ENCODE measurements at places on chromosomes 16 and 17.

DNA sequence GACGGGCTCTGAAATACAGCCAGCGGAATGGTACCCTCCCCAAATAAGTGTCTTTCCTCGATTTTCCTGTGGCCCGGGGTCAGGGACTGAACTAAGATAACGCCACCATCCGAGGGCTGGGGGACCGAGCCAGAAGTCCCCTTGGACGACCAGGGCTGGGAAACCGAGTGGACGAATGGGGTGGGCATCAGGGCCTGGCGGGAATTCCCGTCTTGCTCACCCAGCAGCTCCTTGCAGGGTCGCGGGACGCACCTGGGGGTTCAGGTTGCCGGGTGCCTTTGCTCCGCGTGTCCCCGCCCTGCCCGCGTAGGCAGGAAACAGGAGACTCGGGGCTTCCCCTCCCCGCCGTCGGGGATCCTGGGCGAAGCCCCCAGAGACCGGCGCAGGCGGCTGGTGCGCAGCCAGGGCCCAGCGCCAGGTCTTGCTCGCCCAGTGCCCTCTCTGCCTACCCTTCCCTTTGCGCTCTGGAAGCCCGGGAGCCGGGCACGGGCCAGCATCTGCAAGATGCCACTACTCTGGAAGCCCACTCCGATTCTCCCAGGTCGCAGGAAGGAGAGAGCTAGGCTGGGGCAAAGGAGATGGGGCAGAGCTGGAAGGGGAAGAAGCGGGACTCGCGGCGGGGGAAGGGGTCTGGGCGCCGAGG lies 665 bp upstream of the GRIN2C start:
- DNase-seq, result no peak

DNA sequence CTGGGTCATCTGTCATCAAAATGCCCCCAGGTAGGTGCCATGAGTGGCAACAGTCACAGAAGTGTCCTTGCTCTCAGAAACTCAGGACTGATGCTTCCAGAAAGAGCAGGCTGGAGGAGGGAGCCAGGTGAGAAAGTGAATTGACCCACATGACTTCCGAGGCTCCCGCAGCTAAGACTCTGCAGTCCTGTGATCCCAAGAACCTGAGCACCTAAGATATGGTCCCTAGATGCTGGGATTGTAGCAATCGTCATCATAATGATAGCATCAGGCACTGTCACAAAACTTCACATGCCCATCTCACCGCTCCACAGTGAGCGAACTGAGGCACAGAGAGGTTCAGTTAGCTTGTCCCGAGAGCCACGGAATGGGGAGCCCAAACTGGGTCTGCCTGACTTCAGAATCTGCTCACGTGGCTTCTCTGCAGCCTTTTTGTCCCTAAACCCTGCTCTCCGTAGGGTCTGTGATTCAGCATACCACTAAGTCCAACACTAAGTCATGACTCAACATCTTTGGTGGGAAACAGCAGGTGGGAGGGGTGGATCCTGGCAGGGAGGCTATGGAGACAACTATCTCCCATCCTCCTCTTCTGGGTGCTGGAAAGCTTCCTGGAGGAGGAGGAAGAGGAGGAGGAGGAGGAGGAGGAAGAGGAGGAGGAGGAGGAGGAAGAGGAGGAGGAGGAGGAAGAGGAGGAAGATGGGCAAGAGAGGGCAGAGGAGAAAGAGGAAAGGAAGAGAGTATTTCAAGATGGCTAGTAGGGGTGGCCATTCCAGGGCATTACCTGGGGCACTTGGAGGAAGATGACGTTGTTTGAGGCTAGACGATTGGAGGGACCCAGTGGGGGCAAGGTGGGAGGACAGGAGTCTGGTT lies 55.5 kb upstream of the DLX4 start:
- no peak for DNase-seq

DNA sequence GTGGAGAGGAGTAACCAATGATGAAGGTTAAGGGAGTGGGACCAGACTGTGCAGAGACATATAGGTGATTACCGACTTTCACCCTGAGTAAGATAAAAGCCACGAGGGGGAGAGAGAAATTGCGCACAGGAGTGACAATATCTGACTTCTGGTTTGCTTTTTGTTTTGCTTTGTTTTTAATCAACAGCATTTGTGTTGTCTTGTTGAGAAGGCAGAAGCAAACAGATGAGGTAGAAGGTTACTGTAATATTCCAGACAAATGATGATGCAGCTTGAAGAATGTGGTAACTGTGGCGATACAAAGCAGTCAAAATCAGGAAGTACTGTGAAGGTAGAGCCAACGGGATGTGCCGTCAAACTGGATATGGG lies 7.5 kb downstream of the PELP1 start:
- DNase-seq, result peak; percentile 87

DNA sequence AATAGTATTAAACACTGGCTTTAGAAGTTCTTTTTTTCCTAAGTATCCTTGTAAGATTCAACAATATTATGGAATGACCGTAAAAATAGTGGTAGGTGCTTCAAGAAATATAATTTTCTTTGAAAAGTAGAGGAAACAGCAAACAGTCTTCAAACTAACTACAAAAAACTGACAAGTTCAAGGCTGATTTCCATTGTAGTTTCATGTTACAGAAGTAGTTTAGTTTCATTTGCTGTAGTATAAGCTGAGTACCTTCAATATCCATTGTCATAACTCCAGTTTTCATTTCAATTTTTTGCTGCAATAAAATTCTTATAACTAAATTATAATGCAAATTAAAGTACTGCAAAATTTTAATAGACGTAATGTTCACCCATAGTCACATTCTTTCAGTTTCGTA lies 19.3 kb downstream of the PHKB start:
- no peak for DNase-seq

DNA sequence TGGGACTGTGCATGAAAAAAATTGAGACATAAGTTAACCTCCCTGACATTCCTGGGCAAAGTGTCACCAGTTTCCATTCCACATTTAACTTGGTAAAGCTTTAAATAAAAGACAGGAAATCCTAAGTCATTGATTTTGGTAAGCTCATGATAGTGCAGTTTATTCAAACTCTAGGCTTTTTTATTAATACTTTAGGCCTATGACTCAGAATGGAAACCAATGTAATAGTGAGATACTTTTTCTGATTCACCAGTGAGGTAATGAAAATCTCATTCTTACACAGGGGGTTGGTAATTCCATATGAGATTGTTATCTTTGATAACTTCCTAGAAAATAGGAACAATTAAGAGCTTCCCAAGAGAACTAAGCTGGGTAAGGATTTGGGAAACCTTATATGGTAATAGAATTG lies 91.1 kb downstream of the NLK start:
- no peak for DNase-seq

- no peak for DNase-seq
Observed at GRCh38 chr16:7303052-7303610, 29.5 kb upstream of the RBFOX1 start.

DNA sequence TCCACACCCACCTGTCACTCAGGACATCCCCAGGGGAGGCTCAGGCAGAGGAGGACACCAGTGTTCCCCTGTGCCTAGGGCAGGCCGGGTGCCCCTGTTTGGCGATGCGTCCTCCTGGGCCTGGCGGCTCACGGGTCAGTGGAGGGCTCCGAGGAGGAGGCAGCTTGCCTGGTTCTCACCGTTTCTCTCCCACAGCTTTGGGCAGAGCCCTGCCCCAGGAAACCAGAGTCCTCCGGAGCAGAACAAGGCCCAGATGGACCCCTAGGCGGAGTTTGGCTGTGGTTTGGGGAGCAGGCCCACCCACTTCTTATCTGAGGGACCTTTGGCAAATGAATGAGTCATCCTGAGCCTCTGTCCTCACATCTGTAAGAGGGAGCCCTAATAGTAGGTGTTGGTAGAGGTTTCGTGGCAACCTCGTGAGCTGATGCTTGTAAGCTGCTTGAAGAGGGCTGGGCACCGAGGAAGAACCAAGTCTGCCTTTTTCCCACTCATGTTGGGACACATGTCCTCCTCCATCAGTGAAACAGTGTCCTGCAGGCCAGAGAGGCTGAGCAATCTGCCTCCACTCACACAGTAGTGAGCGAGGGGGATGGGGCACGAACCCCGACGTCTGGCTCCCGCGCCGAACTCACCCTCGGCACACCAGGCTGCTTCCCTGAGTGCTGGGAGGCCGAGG lies 247.0 kb upstream of the CIBAR2 start:
- DNase-seq, result no peak

- no peak for DNase-seq
Observed at GRCh38 chr17:57539529-57540301, 205.4 kb downstream of the CCDC182 start.

DNA sequence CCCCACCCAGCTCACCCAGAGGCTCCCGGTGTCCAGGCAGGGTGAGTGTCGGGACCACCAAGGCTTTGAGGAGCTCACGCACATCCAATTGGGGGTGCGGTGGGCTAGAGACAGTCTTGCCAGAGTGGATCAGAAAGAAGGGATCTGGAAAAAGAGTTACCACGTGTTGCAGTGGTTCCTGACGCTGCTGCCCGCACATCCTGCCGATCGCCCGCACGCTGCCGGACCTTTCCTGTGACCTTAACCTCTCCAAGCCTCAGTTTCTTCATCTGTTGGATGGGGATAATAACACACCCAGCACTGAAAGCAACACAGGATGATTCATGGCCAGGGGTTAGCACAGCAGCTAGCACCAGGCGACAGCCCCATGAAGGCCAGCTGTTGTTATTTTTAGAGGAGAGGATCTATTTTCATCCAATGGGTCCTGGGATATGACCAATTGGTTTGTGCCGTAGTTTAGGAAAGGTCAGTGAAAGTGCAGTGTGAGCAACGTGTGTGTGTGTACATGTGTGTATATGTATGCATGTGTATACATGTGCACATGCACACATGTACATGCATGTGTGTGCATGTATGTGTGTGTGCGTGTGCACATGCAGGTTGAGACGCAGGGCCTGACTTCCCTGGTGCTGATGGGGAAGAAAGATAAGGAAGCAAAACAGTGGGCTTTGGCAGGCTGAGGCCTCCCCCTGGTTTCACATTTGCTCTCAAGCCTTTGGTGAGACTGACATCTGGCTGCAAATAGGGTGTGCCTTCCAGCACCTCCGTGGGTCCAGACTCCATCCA lies 2.5 kb downstream of the ITGAX start:
- DNase-seq, result peak; percentile 66

DNA sequence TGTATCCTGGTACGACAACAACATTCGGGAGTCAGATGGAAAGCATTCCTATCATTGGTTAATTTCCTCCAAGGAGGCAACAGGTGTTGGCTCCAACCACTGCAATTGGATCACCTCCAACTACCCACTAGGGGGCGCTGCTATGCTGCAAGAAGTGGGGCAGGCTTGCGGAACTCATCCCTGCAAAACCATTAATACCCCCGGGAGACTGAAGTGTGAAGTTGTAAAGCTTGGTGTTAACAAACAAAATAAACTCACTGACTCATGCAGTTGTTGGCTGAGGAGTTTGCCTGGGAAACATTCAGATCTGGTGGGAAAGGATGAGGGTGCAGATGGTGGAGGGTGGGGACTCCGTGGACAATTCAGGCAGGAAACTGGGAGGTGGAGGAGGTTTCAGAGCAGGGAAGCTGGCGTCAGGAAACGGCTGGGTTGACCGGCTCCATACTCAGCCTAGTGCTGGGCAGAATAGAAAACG lies 84.9 kb downstream of the HS3ST2 start:
- DNase-seq, result no peak

- no peak for DNase-seq
Observed at GRCh38 chr17:81002409-81003361, 11.0 kb downstream of the CHMP6 start.

DNA sequence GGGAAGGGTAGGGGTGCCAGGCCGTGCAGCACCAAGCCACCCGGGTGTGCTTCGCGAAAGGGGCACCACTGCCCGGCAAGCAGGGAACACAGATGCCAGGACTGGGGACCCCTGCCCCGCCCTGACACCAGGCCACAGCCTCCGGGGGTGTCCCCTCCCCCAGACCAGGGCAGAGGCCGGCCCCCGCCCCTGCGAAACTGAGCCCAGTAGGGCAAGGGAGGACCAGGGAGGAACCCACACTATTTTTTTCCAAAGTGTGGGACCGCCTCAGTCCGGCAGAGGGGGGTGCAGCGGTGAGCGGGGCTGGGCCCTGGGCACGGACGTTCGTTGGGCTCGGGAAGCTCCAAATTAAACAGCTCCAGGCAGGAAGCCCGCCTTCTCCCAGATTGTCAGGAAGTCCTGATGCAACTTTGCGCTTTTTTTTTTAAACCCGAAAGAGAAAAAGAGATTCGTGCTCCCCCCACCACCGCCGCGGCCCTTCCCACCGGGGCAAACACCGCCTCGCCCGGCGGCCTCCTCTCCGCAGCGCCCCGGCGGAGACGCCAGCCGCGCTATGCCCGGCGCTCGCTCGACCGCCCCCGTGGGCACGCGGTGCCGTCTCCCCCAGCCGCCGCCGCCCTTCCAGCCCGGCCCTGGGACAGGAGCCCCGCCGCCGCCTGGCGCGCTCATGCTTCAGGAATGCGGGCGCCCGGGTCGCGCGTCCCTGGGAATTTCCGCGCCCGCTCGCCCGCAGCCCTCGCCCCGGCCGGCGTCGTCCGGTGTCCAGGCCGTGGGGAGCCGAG lies 755 bp downstream of the PIEZO1 start:
- peak; percentile 46 for DNase-seq

DNA sequence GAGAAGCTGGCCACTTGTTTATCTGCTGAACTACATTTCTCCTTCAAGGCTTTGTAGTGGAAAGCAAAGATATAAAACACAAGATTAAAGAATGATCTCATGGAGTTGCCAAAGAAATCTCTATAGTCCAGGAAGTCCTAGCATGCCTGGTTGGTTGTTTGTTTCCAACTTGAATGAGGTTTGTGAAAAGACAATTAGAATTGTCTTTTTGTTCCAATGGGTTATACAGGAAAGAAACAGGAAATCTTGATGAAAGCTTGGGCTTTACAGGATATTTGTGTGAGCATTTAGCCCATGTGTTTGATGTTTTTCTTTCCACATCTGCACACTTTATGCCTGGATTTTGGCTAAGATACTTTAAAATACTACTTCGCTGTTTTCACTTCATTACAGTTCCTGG lies 273.4 kb downstream of the CEP112 start:
- no peak for DNase-seq

GRCh38 chr17:1179112-1179817 lies 516 bp downstream of the ABR start:
- no peak for DNase-seq

DNA sequence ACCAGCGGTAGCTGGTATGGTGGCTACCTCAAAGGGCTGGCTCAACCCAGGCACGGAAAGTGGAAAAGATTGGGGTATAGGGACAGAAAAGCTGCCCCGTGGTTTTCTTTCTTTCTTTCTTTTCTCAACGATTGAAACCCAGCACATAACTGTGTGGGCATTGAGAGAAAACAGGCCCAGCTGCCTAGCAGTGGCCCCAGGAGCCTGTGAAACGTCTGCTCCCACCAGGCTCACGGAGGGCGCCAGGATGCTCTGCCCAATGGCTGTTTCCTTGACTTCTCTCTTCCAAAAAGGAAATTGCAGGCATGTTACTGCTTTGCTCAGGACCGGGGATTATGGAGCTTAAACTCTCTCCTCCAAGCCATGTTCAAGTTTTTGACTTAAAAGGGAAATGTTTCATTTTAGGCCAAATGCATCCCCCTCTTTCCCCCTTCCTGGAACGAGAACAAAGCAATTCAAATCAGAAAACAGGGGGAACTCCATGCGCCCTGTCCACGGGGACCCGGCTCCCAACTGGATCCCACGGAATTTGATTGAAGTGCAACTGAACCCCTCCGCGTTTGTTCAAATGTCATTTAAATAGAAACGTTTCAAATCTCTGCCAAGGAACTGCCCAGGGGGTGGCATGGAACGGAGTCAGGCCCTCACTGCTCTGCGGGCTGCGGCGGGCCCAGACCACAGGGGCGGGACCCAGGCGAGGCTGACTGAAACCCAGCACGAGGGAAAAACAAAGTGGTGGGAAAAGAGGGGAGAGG lies 133.5 kb downstream of the RGS9 start:
- DNase-seq, result no peak

GRCh38 chr16:8874388-8874787 lies 5.6 kb upstream of the CARHSP1 start:
- DNase-seq, result no peak

Measured in T-helper 2 cell (primary cell).